ENCODE measurements at places on chromosomes 6 and 20.

DNA sequence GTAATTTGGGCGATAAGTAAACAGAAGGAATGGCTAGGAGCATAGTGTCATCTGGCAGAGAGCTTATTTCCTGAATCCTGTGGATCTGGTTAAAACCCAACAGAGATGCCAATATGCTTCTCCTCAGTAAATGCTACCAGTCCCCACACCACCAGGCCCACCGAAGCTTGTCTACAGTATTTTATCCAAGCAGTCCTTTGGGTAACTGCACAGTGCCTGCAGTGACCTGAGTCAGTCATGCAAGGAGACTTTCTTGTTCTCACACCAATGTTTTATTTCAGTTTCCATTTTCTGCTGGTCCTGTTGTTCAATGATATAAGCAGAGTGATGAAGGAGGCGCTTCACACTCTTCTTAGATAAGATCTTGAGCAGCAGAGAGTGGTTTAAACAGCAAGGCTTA, 326.3 kb downstream of the RIMS1 start:
- DNase-seq: no peak

DNA sequence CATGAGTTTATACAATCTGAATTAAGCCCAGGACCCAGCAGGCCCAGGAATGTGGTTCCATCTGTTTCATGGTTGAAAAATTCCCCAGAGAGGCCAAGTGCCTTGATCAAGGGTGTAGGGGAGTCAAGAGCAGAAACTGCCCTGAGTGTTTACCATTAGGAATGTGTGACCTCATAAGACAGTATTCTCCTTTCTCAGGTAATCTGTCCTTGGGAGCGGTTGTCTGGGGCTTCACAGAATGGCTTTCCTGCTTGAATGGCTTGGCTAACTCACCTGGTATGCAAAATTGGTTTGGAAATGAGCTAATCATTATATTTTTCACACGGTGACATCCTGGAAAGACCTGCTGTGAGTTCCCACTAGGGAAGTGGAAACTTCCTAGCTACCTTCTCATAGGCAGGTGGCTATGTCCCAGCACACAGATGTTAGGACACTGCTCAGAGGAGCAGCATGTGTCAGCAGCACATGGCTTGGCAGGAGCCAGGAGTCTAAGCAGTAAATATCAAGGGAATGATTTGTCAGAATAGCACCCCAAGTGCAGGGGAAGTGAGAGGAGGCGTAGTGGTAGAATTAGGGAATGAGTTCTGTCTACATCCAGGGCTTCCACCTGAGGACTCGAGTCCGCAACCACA, 17.7 kb downstream of the CLIC5 start:
- DNase-seq: no peak

GRCh38 chr20:23612396-23612795, 6.7 kb upstream of the CST9 start:
- DNase-seq: no peak

DNA sequence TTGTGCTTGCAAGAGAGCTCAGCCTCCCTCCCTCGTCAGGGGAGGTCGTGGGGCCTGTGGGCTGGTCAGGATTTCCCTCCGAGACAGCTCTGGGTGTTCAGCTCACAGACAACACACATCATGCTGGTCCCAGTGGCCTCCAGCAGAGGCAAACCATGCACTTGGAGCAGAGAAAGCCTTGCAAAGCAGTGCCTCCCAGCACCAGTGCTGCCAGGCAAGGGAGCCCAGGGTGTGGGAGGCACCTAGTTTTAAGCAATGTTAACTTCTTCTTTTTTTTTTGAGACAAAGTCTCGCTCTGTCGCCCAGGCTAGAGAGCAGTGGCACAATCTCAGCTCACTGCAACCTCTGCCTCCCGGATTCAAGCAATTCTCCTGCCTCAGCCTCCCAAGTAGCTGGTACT, 34.0 kb upstream of the INSM1 start:
- no peak for DNase-seq

- DNase-seq: no peak
These were observed 30.9 kb upstream of the TULP1 start for GRCh38 chr6:35543459-35544193.

DNA sequence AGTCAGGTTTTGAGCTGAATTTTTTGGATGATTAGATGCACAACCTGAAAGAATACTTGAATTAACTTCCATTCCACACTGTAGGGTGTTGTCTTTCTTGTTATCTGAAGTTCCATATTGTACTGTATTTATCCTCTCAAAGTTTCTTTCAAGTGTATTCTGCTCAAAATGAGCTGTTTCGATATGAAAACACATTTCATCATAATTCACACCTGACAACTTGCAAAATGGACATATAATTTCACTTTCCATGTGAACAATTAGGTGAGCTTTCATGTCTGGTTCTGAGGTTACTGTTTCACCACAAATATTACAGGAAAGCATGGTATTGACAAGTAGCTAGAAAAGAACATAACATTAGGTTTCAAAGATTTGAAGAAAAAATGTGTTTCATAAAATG, 1.7 kb downstream of the ZUP1 start:
- DNase-seq: no peak

- DNase-seq: no peak
These were observed 45.2 kb downstream of the PLAGL2 start for GRCh38 chr20:32162351-32162750.

DNA sequence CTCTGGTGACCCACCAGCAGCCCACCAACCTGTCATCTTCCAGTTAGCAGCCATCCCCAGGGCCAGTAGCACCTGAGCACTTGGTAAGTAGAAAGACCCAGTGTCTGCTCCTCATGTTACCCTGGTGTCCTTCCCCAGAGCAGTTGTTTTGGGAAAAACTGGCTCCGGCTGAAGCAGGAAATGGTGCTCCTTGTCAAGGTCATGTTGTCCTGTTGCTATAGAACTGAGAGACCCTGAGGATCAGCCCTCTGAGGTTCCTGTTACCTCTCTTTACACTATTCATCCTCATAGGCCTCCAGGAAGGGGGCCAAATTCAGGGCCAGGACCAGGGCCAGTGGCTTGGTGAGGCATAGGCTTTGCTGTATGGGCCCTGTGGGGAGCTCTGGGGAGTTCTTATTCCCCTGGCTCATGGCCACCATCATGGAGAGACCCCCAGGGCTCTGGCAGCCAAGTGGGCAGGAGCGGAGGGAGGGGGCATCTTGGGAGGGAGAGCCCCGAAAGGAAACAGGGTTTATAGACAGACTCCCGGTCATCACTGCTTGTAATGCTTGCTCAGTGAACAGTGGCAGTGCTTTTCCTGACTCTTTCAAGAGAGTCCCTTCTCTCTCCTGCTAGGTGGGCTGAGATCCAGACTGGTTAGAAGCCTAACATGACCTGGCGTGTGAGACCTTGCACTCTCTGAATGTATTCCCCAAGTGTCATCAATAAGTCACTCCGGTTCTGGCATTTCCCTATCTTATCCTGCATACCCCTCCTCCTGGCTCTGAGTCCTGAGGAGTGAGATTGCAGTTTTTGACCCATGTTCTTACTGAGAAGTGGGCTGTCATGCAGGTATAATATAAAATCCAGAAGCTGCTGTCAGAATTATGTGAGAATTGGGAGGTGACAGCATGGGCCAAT, 50.7 kb downstream of the PPARD start:
- DNase-seq: no peak

DNA sequence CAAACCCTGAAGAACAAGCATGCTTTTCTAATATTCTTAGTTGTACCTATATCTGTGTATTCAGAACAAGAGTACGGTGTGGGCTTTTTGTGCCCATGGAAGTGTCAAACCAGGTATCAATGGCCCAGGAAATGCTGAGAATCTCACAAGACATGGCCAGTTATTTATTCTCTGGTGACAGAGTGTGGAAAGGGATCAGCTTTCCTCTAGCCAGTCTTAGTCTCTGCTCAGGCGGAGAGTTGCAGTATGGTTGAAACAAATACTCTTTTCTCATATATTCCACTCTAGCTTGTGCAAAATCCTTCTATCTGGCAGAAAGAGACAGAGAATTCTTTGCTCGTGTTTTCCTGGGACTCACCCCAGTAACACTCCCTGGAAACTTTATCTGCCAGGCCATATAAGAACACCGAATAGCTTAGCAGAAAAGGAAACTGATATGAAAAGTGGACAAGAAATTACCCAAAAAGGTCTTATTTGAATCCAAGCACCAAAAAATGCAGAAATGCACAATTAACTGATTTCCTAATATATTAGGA, 173.3 kb upstream of the RSPO3 start:
- DNase-seq: no peak

DNA sequence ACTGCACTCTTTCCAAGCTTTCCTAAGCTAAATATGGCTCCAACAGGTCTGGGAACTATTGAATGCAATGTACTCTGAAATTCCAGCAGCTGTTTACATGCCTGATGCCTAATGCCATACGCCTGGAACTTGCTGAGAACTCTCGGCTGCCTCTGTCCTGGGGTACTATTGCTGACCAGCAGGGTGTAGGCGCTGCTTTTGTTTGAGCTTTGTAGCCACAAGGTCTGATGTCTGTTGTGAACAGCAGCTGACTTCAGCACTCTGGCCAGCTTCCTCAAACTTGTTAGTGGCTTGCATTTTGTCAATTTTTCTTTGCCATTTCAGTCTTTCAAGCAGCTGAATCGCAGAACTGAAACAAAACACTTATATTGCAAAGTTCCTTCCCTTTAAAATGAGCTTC, 26.7 kb downstream of the SAYSD1 start:
- no peak for DNase-seq

DNA sequence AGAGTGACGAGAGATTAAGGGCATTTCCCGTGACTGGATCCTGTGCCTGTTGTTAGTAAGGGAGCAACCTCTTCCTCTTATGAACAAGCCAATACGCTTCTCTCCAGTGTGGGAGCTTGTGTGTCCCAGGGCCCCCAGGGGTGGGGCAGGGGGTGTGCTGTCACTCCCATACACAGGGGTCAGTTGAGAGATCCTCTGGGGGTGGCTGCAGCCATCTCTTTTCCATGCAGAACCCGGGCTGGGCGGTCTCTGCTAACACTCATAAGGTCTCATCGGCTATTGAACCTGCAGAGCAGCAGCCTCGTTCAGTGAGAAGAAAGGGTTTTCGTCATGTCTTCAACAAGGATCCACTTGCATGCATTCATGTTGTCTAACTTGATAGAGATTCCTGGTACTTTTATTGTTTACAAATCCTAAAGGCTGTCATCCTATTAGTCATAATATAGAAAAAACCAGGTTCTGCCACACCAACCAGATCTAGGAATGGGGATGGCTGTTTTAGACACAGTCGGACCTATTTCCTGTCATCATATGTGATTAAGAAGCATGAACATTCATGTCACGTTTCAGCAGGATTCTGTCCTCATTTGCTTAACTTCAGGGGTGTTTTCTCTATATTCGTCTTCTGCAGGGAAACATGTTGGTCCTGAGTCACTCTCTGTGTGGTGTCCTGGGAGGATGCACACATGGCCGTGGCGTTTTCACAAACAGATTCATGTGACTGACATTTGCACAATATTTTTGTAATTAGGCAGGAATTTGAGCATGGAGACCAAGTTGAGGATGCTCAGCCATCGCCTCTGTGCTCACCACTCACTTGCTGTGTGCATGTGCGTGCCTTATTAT, 13.3 kb upstream of the THBS2 start:
- DNase-seq: no peak

GRCh38 chr20:1888796-1889463, 6.3 kb upstream of the SIRPA start:
- no peak for DNase-seq

DNA sequence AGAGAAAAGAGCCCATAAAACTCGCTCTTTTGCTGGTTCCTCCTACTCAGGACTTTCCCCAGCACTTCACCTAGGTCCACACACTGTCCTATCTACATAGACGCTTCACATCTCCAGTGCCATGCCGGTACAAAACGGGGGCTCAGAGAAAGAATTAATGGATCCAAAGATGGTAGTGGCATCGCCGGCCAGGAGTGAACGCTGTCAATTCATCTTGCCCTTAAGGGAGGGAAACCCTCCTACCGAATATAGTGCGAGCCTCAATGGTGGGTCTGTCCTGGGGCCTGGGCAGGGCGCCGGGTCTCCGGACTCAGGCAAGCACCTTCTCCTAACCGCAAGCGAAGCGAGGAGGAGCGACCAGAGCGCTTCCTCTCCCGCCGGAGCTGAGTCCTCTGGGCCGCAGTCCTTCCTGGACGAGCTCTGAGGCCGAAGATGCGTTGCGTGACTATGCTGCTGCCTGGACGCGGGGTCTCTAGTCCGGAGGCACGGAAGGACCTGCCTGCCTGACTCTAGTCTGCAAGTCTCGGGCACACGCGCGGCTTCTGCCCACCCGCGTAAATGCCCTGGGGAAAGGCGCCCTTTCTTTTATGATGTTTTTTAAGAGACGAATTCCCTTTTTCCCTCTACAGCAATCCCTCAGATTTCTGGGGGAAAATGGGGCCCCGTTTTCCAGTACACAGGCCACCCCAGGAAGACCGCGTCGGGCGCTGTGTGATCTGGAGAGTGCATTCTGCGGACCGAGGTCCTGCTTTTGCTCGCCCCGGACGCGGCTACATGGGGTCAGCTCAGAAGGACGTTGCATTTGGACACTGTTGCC, 100.1 kb upstream of the PRDM1 start:
- no peak for DNase-seq

- DNase-seq: no peak
These were observed 155.3 kb downstream of the EYA4 start for GRCh38 chr6:133396233-133396983.

GRCh38 chr20:2757969-2758368, 42.5 kb downstream of the CPXM1 start:
- DNase-seq: no peak

Measured in stimulated activated CD4-positive, alpha-beta T cell treated with anti-CD3 and anti-CD28 coated beads, Interleukin-12 subunit alpha, Interleukin-12 subunit beta, amount 100 ng/mL, for 24 hours (primary cell).